H1 (cell line): ENCODE measurements at places on chromosomes 2 and 18. TPM values are rescaled to one million over a fixed set of nuclear protein-coding genes. Genes with fewer than 3 reads are reported as not detected.

GRCh38 chr2:109727929-109728447 lies 66.1 kb upstream of the RGPD5 start:
- no peaks in the 10 kb centered on the region for H3K36me3 ChIP-seq
- H3K4me1 ChIP-seq, result no peaks in the 10 kb centered on the region
- DNase-seq, result no peak
- H3K27me3 ChIP-seq, result no peaks in the 10 kb centered on the region
- H3K27ac ChIP-seq, result no peak overlapping the region
- H3K4me3 ChIP-seq, result no peak overlapping the region

The CXCR1 gene
- total RNA-seq, result not detected in 2 replicates

DNA sequence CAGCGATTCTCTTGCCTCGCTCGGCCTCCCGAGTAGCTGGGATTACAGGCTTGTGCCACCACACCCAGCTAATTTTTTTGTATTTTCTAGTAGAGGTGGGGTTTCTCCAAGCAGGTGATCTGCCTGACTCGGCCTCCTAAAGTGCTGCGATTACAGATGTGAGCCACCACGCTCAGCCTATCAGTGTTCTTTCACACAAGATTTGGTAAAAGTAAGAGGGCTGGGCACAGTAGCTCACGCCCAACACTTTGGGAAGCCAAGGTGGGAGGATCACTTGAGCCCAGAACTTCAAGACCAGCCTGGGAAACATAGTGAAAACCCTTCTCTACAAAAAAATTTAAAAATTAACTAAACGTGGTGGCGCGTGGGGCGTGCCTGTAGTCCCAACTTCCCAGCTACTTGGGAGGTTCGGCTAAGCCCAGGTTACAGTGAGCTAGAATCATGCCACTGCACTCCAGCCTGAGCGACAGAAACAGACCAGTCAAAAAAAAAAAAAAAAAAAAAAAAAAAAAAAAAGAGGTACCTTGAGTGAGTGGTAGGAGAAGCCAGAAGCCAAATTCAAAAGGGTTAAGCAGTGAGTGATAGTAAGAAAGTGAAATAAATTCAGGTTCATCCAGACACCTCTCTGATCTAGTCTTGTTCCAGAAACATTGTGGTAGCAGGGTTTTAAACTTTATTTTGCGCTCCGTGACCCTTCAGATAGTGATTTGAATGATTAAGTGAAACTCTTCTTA lies 981 bp downstream of the MRPL53 start:
- peaks cover 4% of the 10 kb centered on the region; the same call in 1 of the 2 replicates for H3K36me3 ChIP-seq
- peaks cover 2% of the 10 kb centered on the region; the same call in 1 of the 2 replicates for H3K4me1 ChIP-seq
- no peak for DNase-seq
- no peak overlapping the region for H3K27ac ChIP-seq
- H3K4me3 ChIP-seq, result peak overlapping the region; percentile 77
- no peaks in the 10 kb centered on the region for H3K27me3 ChIP-seq

- no peak overlapping the region for H3K27ac ChIP-seq
- no peaks in the 10 kb centered on the region for H3K36me3 ChIP-seq
- H3K4me3 ChIP-seq, result no peak overlapping the region
- peaks cover 20% of the 10 kb centered on the region for H3K4me1 ChIP-seq
Observed at GRCh38 chr2:23687713-23688112, 239.2 kb downstream of the ATAD2B start.

DNA sequence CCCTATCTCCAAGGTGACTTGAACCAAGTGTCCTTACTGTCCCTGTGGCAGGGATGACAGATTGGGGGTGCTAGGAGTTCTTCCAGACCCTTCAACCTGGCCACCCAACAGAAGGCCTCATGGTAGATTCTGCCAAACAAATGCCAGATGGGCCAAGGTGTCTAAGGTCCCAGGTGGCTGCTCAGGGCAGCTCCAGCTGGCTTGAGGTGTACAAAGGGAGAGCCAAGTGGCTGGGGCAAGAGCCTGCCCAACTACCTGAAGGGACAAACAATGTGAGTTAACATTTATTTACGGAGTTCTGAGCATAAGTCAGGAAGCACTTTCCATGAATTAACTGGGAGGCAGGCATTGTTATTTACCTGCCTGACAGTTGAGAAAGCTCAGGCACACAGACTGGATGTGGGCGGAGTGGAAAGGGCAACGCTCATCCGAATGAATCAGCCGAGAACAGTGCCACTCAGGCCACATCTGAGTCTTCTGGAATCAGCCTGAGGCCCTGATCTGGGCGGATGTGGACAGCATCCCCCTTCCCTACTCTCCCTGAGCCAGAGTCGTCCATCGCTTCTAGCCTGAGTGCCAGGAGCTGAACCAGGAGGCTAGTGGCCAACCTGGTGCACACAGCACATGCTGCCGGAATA lies 4.4 kb upstream of the KCNIP3 start:
- no peaks in the 10 kb centered on the region for H3K27me3 ChIP-seq
- H3K4me1 ChIP-seq, result no peaks in the 10 kb centered on the region
- H3K36me3 ChIP-seq, result no peaks in the 10 kb centered on the region
- no peak for DNase-seq
